Activated CD4-positive, alpha-beta T cell treated with anti-CD3 and anti-CD28 coated beads for 1 hour (primary cell): ENCODE measurements at places on chromosomes 1 and 21.

DNA sequence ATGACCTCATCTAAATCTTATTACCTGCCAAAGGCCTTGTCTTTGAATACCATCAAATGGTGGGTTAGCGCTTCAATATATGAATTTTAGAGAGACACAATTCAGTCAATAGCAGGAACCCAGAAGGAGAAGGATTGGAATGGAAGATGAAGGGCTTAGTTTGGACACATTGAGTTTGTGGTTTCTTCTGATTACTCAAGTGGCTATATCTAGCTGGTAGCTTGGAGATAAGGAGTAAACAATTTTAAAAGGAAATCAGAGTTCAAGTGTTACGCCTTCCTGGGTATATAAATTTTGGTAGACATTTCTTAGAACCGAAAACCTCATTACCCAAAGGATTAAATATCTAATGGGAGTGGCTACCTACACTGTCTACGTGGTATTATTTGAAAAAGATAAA lies 80.2 kb downstream of the RGS2 start:
- DNase-seq: no peak

- no peak for DNase-seq
These were observed 323.9 kb downstream of the DISC1 start for GRCh38 chr1:231950331-231951128.

DNA sequence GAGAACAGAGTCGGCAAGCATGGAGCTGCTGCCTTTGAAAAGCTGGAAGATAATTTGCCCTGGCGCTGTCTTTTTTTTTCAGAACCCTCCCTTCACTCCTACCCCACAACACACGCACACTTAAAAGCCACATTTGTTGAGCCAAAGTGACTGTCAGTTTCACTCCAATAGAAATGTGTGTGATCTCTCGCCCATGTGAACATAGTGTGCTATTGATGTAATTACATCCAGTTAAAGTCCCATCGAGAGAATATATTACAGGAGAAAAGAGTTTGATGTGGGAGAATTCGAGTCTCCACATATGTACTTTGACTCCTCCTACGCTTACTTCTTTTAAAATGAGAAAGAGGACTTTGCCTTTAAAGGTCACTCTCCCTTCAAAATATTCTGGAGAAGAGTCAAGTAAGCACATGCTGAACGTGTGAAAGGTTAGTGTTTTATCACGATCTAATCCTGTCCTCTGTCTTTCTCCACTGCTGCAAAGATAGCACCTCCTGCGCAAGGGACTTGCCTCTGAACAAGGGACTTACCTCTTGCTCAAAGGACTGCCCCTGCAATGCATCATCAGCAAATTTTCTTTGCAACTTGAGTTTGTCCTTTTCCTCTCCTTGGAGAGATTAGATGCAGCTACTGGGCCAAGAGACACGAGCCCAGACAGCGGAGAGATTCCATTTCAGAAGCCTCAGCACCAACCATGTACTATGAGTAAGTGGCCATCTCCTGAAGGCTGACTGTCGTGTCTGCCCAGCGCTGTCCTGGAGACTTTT lies 613.9 kb downstream of the PTPRU start:
- no peak for DNase-seq

- no peak for DNase-seq
These were observed 1.1 kb downstream of the PATJ start for GRCh38 chr1:61743431-61743705.

DNA sequence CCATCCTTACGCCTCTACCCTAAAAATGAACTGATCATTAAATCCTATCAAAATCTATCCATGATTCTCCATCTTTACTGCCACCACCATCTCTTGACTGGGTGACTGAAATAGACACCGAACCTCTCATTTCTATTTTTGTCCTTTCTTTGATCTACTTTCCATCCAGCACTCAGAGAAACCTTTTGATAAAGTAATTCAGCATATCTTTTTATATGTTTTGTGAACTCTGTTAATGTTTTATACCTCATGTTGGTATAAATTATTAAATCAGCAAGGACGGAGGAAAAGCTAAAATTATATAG lies 13.0 kb downstream of the PCNX2 start:
- DNase-seq: no peak

- no peak for DNase-seq
These were observed 426.7 kb upstream of the RUNX1 start for GRCh38 chr21:35475762-35476161.

DNA sequence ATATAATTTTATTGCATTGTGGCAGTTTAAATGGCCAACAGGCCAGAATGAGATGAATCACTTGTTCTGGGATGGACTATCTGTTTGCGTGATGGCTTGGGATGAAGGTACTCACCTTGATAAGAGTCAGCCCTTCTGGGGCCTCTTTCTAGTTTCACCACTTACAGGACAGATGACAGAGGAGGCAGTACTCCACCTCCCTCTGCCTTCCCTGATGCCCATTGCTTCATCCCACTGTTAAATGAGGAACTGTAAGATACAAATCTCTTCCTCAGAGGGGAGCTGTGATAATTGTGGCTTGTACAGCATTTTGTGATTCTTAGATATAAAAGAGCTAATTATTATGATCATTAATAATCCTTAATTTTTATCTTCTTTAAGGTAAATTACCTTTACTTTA lies 3.7 kb upstream of the TCHH start:
- no peak for DNase-seq

GRCh38 chr1:155226910-155227260 lies 18.4 kb downstream of the MTX1 start:
- DNase-seq: no peak

DNA sequence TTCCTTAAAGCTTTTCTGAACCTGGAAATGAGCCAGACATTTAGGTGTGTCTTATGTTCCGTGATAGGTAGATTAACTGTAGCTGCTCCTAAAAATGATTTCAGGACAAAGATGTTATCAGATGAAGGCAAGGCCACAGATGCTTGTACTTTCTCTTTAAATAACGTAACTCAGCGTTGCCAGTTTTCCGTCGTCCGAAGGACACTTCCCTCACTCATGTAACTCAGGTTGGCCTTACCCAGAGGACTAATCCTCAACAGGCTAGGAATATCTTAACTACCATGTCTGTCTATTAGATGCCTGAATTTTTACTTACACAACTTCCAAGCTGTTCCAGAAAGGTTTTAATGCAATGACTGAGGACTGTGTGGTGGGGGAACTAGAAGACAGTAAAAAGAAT lies 35.4 kb upstream of the FAM89A start:
- DNase-seq: no peak

- no peak for DNase-seq
These were observed 60.2 kb upstream of the CFAP126 start for GRCh38 chr1:161427733-161428516.

DNA sequence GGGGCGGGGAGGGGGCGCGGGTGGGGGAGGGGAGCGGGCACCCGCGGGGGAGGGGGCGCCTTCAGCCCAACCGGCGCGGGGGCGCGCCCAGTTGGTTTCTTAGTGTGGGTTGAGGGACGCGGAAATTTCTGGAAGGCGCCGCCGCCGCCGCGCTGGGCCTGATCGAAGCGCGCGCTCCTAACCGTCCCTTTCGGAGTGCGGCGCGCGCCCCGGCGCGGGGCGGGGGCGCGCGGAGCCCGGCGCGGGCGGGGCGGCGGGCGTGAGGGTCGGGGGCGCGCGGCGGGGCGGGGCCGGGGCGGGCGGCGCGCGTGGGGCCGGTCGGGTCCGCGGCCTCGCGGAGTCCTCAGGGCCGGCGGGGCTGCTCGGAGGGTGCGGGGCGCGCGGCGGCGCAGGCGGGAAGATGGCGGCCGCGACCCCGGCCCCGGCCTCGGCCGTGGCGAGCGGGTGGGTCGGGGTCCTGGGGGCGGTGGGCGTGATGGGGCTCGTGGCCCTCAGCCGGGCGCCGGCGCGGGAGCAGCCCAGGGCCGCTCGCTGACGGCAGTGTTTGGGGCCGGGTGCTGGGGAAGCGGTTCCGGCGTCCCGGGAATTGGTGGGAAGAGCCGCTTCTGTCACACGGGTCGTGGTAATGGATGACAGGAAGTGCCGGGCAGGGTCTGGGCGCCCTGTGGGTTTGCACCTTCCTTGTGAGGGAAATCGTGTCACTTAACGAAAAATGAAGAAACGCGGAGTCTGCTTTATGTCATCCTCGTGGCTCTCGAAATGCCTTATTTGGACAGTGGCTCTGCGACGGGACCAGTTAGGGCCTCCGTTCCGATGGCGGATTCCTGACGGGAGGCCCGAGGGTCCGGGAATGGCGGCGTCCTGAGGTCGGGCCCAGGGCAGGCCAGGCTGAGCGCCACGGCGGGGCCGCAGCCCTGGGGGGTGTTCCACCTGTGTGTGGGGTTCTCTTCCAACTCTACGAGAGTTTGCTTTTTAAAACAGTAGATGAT lies 764 bp downstream of the PKNOX1 start:
- peak; percentile 57 for DNase-seq

- no peak for DNase-seq
These were observed 719 bp downstream of the MFAP2 start for GRCh38 chr1:16979475-16980327.

GRCh38 chr1:202351725-202352124 lies 3.2 kb downstream of the PPP1R12B start:
- DNase-seq: no peak

GRCh38 chr21:19261731-19262376 lies 858.3 kb upstream of the TMPRSS15 start:
- DNase-seq: no peak

GRCh38 chr21:42779431-42779861 lies 99.9 kb downstream of the WDR4 start:
- DNase-seq: no peak

- DNase-seq: no peak
These were observed 1.2 kb downstream of the GBP5 start for GRCh38 chr1:89271341-89272015.

GRCh38 chr1:187641463-187641862 lies 812.7 kb downstream of the PLA2G4A start:
- DNase-seq: no peak

GRCh38 chr1:223684488-223684792 lies 18.9 kb upstream of the CAPN8 start:
- DNase-seq: no peak

GRCh38 chr1:154220970-154221277 lies 169 bp downstream of the UBAP2L start:
- no peak for DNase-seq

DNA sequence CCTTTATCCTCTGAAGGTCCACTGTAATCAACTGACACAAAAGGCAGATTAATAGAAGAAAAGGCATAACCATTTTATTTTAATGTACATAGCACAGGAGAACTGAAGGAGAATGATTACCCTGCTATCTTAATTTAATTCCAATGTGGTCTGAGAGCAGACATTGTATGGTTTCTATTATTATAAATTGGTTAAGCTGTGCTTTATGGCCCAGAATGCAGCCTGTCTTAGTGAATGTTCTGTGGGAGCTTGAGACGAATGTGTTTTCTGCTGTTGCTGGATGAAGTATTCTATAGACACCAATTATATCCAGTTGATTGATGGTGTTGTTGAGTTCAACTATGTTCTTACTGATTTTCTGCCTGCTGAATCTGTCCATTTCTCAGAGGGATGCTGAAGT lies 25.0 kb upstream of the SLC2A1 start:
- no peak for DNase-seq

GRCh38 chr1:163399976-163400601 lies 78.3 kb downstream of the NUF2 start:
- DNase-seq: no peak

GRCh38 chr1:246773213-246773641 lies 49.0 kb downstream of the SCCPDH start:
- DNase-seq: no peak

DNA sequence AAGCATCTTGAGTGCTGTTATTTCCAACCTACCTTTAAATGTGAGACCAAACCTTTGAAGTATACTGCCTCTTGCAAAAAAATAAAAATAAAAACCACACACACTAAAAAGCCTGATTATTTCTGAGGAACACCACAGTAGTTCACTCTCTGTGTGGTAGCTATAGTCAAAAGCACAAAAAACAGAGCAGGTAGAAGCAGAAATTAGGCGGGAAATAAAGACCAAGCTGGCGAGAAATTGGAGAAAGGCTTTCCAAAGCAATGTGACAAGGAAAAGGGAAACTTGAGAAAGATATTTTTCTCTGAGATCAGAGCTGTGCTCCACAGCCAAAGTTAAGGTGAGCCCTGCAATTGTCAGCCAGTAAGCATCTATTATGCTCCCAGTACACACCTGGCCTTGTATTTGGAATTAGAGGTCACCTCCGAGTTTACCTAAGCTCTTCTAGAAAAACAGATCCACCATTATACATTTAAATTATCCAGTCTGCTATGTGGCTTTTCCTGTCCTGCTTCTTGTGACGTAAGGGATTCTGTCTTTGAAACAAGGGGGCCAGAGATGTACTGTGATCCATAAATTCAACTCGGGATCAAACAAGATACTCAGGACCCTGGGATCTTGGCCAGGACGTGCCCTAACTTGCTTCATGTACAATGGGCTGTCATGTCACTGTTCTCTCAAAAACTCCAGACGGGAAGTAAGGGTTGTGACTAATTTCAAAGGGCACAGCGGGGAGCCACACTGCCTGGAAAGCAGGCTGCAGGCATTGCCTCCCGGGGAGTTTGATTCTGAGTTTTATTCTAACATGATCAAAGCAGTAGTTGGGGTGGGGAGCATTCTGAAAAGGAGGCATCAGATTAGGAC lies 39.8 kb upstream of the RAB4A start:
- no peak for DNase-seq

DNA sequence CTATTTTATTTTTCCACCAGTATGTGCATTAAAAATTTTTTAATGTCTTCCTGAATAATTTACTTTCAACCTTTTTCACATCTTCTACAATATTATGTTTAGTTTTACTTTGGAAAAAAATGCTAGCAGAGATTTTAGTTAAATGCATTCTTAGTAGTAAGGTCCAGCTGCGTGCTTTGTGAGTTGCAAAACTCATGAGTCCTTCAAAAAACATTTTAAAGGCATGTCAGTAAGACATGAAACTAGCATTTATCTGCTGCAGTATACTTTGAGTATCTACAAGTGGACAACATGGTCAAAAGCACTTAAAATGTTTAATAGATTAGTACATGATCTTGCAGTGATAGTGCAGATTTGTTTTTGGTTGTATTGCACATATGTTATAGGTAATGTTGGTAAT lies 139.0 kb downstream of the HS2ST1 start:
- DNase-seq: no peak

DNA sequence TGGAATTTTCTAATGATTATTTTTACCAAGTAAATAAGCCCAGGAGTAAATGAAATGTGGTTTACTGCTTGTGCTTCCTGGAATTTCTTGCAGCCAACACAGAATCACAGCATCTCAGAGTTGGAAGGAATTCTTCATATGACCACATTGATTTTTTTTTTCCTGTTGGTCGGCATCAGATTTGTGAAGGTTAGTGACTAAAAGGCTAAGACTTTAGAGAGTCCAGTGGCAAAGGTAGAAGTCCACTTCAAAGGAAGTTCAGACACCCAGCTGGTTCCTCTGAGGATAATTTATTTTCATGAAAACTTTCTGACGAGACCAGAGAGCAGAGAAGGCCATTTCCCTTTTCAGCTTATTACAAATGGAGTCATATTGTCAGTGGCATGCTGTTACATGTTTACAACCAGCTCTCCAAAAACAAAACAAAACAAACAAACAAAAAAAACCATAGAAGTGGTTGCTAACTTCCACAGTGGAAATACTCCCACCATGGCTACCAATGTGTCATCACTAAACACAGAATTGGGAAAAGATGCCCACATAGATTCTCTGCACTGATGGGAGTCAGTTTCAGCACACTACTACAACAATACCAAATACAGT lies 77.2 kb upstream of the CDC42BPA start:
- no peak for DNase-seq
